Hematopoietic multipotent progenitor cell treated with erythropoietin and hydrocortisone succinate and interleukin-3 and kit ligand, for 17 days (in vitro differentiated cells): ENCODE measurements at places on chromosomes 2 and 18.

DNA sequence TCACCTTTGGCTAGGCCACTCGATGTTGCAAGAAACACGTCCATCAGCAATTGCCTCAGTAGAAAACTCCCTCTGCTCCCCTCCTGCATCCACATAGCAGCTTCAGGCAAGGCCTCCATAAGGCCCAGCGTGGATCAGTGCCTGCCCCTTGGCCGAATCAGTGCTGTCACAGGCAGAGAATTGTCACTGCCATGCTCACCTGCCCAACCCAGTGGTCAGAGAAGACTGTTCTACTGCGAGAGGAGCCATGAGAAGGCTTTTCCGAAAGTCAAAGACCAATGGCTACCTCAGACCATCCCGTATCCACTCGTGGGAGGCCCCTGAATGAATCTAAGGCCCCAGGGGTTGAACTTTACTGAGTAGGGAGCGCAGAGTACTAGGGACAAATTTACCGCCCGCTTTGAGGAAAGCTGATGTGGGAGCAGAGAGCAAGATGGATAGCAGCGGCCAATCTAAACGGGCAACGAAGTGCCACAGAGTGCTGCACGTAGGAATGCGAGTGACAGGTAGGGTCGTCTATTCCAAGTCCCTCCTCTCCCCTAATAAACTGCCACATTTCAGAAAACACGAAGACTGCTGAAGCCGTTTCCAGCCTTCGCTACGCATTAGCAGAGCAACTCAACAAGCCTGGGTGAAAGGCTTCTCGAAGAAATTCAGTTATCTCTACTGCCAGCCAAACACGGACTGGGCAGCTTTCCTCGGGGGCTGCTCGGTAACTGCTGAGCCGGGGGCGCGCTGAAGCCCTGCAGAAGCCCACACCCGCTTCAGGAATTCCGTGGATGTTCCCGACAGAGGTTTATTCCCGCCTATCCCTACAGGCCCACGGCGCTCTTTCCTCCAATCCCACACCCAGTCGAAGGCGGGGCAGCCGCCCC, 968 bp upstream of the RALBP1 start:
- DNase-seq: no peak

DNA sequence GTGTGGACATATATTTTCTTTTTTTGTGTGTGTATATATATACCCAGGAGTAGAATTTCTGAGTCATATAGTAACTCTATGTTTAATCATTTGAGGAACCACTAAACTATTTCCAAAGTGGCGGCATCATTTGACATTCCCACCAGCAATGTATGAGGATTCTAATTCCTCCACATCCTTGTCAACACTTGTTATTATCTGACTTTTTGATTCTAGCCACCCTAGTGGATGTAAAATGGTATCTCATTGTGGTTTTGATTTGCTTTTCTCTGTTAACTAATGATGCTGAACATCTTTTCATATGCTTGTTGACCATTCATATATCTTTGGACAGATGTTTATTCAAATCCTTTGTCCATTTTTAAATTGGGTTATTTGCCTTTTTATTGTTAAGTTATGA, 120.3 kb downstream of the TGFA start:
- DNase-seq: no peak

GRCh38 chr2:118806797-118807667, 40.4 kb downstream of the EN1 start:
- DNase-seq: no peak

- DNase-seq: no peak
Measured at GRCh38 chr2:142075826-142076225, 55.0 kb downstream of the LRP1B start.

DNA sequence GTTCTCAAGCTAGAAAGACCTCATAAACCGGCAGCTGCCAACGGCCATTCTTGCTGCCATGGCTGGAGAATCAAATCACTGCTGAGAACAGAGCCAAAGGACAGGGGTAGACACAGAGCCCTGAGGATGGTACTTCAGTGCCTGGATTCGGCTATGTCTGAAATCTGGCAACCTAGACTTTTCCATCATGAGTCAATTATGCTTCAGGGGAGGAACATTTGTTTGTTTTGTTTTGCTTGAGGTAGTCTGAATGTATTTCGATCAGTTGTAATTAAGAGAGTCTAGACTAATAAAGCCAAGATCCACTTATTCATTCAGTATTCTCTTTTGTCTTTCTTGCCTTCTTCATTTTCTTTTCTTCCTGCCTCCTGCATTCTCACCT, 122.8 kb upstream of the SH3BP4 start:
- DNase-seq: no peak

- DNase-seq: no peak
Measured at GRCh38 chr18:47427923-47428637, 176.6 kb upstream of the SKOR2 start.

GRCh38 chr2:34912084-34912483, 1313.0 kb upstream of the FAM98A start:
- DNase-seq: no peak

GRCh38 chr2:189234991-189235390, 55.4 kb upstream of the COL5A2 start:
- DNase-seq: no peak

DNA sequence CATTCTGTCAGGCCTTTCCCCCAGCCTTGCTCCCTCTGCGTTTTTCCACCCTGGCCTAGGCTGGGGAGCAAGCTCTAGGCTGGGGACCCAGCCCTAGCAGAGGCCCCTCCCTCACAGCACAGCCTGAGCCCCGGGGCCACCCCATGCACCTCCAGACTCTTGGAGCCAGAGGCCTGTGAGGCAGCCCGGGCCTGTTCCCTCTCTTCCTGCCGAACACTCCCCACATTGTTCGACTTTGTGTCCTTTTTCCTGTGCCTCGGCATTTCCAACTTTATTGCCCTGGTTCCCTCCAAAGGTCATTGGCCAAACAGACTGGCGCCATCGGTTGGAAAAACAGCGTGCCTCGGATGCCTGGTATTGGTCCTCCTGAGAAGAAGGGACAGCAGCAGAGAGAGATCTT, 79.7 kb downstream of the HS1BP3 start:
- no peak for DNase-seq

GRCh38 chr2:30729031-30729430, 78.2 kb downstream of the CAPN13 start:
- no peak for DNase-seq

- no peak for DNase-seq
Measured at GRCh38 chr18:676069-676468, 18.6 kb downstream of the TYMS start.

DNA sequence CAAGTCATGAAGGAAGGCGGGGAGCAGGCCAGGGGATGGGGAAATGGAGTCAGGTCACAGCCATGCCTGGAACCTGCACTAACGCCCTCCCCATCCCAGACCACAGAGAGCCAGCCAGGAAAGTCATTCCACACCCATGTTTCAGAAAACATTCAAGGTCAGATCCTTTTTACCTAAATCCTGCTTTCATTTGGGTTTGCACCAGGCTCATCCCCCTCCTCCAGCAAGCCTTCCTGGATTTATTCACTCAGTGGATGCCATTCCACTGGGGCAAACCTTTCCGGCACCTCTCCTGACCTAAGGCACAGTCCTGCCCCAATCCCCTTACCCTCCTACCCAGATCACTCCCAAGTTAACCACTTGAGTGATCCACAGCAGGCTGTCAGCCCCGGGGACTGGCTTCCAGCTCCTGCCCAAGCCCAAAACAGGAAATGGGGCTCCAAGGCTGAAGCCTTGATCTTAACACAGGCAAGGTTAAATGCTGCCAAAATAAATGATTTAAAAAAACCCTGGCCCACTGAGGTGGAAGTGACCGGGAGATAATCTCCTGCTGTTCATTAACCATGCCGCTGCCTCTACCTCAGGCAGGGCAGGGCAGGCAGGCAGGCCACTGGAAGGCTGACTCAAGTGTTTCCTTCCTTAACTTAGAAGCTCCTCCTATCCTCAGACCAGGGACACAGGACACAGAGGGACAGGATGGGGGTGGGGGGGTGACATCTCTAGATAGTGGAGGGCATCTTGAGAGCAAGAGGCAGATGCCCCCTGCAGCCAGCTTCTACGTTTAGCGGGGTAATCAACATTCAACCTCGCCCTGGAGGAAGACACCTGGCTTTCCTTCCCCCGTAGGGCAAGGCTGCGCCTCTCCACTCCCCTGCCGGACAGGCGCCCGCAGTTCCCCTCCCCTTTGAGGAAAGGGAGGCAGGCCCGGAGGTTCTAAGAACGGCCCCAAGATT, 1.4 kb downstream of the RAB11FIP5 start:
- DNase-seq: no peak
